Testis (tissue), 5 donors: ENCODE measurements at places on chromosomes 1 and 21.

GRCh38 chr1:86388777-86389176 lies 7.3 kb downstream of the ODF2L start:
- no peak for DNase-seq
- no peak overlapping the region for H3K27ac ChIP-seq
- H3K27me3 ChIP-seq: no peaks in the 10 kb centered on the region
- H3K4me3 ChIP-seq: no peak overlapping the region
- H3K36me3 ChIP-seq: no peaks in the 10 kb centered on the region

GRCh38 chr1:156885880-156886355 lies 7.6 kb upstream of the PEAR1 start:
- H3K4me1 ChIP-seq: no peaks in the 10 kb centered on the region
- H3K27ac ChIP-seq: no peak overlapping the region
- no peak for DNase-seq
- H3K36me3 ChIP-seq: no peaks in the 10 kb centered on the region
- no peak overlapping the region for H3K4me3 ChIP-seq

DNA sequence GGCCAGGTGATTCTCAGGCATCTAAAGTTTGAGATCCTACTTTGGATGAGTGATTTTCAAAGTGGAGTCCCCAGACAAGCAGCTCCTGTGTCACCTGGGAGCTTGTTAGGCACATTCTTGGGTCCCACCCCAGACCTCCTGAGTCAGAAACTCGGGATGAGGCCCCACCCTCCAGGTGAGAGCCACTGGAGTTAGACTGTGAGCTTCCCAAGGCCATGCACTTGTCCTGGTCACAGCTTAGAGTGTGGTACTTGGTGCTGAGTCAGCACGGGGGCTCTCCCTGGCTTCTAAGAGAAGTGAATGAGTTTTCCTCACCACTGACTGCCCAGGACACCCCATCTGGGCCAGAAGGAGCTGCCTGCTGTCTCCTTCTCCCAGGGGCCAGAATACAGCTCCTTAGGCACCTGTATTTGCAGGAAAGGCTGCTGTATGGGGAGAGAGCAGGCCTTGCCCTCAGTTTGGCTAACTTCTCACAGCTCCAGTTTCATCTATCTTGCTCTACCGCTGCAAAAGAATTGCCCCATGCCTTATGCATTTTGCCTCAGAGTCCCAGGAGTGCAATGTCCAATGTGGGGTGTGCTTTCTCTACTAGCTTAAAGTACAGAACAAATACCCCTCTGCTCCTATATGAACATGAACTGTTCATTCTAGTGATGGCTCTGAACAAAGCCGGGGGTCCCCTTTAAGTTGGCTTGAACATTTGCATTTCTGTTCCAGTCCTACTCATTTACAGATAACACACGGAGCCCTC lies 98.1 kb downstream of the PSMG1 start:
- H3K27me3 ChIP-seq: no peaks in the 10 kb centered on the region
- peaks cover 15% of the 10 kb centered on the region for H3K4me1 ChIP-seq
- no peak overlapping the region for H3K27ac ChIP-seq

DNA sequence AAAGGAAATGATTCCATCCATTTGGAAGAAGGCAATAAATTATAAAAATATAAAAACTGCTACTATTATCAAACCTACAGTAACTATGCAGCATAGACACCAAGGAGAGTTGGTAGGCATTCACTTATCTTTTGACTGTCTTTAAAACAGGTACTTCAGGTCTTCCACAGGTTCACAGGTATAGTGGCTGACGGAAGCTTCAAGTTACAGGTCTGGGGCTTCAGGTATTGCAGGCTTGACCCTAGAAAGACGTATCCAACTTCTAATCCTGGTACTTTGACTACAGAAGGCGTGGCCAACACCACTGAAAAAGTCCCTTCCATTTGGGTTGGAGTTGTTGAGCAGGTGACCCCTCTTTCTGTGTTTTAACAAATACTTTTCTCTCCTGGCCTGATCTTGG lies 35.6 kb downstream of the YY1AP1 start:
- H3K4me1 ChIP-seq: no peaks in the 10 kb centered on the region
- no peak overlapping the region for H3K4me3 ChIP-seq
- H3K27ac ChIP-seq: no peak overlapping the region
- no peaks in the 10 kb centered on the region for H3K36me3 ChIP-seq

- H3K27me3 ChIP-seq: no peaks in the 10 kb centered on the region
- no peaks in the 10 kb centered on the region for H3K36me3 ChIP-seq
- H3K27ac ChIP-seq: no peak overlapping the region
- DNase-seq: no peak
- no peak overlapping the region for H3K4me3 ChIP-seq
- peaks cover 17% of the 10 kb centered on the region for H3K4me1 ChIP-seq
Observed at GRCh38 chr1:226712742-226713419, 26.2 kb downstream of the ITPKB start.

DNA sequence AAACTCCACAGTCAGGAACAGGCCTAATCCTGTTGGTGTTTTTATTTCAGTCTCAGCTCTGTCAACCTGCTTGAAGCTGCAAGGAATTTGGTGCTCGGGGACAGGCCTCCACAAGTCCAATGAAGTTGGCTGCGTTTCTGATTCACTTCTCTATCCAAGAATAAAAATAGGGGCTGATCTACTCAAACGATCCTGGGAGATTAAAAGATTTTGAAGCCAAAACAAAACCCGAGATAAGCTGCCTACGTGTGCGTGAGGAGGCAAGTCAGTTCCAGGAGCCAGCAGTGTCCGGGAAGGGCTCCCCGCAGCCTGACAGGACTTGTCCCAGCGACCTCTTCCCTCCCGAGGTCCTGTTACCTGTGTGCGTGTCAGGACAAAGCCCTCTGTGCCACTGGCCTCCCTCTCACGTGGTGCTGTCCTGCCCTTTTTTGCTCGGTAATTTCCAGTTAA lies 98.0 kb downstream of the ETS2 start:
- H3K27ac ChIP-seq: no peak overlapping the region
- no peak overlapping the region for H3K4me3 ChIP-seq
- no peaks in the 10 kb centered on the region for H3K27me3 ChIP-seq
- DNase-seq: no peak
- H3K4me1 ChIP-seq: peaks cover 10% of the 10 kb centered on the region
- H3K36me3 ChIP-seq: no peaks in the 10 kb centered on the region

- no peaks in the 10 kb centered on the region for H3K27me3 ChIP-seq
- no peak for DNase-seq
- H3K36me3 ChIP-seq: no peaks in the 10 kb centered on the region
Observed at GRCh38 chr1:99590578-99591209, 55.2 kb upstream of the PALMD start.

GRCh38 chr1:94560333-94560732 lies 18.8 kb upstream of the F3 start:
- no peaks in the 10 kb centered on the region for H3K36me3 ChIP-seq
- no peak overlapping the region for H3K4me3 ChIP-seq
- no peak overlapping the region for H3K27ac ChIP-seq
- peaks cover 3% of the 10 kb centered on the region for H3K4me1 ChIP-seq
- DNase-seq: no peak
- H3K27me3 ChIP-seq: no peaks in the 10 kb centered on the region

DNA sequence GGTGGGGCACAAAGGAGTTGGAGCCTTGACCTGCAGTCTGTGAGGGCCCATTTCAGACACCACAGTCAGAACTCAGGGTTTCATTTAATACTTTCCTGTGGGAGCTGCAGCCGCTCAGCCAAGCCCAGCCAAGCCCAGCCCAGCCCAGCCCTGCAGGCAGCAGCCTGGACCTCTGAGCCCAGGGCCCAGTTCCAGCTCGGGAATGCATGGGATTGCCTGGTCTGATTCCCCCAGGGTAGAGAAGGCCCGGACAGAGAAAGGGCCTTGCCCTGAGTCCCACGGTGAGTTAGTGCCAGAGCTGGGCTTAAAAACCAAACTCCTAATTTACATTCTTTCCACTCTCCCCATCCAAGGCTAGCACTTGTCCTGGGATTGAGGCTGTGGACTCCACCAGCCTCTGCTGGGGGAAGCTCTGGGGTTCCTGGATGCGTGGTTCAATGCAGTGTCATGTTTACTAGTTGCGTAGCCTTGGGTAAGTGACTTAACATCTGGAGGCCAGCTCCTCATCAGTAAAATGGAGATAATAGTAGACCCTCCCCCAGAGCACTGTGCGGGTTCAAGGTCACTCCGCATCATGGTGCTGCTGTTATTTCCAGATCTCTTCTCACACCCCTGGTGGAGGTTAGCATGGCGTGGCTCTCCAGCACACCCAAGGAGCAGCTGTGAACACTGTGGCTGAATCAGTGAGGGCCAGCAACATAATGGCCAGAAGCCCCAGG lies 29.2 kb upstream of the PKP1 start:
- H3K4me3 ChIP-seq: no peak overlapping the region
- no peaks in the 10 kb centered on the region for H3K4me1 ChIP-seq
- no peaks in the 10 kb centered on the region for H3K27me3 ChIP-seq
- no peak for DNase-seq

DNA sequence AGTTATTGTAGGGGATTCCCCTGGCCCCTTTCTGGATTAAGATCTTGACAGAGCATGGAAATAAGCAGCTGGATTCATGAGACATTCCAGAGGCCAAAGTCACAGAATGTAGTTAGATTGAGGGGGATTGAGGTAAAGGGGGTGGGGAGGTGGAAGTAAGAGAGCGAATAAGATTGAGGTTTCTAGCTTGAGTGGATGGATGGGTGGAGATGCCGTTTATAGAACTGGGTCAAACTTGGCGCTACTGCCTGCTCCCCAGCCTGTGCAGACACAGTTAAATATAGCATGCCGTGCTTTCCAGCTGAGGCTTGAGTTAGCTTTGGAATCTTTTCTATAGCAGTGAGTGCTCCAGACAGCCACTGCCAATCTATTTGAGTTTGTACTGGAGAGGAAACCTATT lies 85.7 kb downstream of the DYRK1A start:
- no peak overlapping the region for H3K4me3 ChIP-seq
- H3K27ac ChIP-seq: no peak overlapping the region
- no peak for DNase-seq
- no peaks in the 10 kb centered on the region for H3K36me3 ChIP-seq

DNA sequence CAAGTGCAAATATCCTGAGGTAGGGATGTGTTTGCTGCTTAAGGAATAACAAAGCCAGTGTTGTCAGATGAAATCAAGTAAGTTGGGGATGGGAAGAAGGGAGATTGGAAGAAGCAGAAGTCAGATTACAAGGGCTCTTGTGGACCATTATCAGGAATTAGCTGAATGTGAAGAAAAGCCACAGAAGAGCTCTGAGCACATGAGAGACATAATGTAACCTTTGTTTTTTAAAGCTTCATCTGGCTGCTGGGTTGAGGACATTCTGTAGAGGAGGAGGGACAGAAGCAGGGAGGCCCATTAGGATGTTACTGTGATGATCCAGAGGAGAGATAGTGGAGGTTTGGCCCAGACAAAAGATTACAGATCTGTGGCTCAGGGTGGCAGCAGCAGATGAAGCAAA lies 111.7 kb downstream of the DUSP10 start:
- H3K4me3 ChIP-seq: no peak overlapping the region
- H3K36me3 ChIP-seq: no peaks in the 10 kb centered on the region
- H3K4me1 ChIP-seq: peaks cover 10% of the 10 kb centered on the region
- no peak for DNase-seq
- no peak overlapping the region for H3K27ac ChIP-seq

- no peak overlapping the region for H3K4me3 ChIP-seq
- H3K27ac ChIP-seq: no peak overlapping the region
- no peaks in the 10 kb centered on the region for H3K4me1 ChIP-seq
- H3K27me3 ChIP-seq: no peaks in the 10 kb centered on the region
- DNase-seq: no peak
Observed at GRCh38 chr1:29711582-29712283, 475.4 kb downstream of the PTPRU start.
